Fibroblast of lung (primary cell): ENCODE measurements at places on chromosomes 16 and 17.

DNA sequence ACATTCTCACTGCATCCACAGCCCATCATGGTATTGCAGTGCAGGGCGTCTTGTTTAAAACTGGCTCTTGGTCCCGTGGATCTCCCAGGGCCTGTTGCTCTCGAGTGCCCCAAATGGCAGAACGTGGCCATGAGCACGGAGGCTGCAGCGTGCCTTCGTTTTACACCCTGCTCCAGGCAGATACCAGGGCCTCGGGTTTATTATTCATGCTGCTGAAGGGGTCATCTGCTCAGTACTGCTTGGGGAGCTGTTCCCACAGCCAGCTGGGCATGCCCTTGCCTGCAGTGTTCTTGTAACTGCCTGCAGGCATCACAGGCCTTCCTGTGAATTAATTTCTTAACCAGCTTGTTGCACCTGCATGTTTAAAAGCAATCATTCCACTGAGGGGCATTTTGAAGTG, 129.7 kb upstream of the CHMP6 start:
- peak; percentile 36 for DNase-seq

DNA sequence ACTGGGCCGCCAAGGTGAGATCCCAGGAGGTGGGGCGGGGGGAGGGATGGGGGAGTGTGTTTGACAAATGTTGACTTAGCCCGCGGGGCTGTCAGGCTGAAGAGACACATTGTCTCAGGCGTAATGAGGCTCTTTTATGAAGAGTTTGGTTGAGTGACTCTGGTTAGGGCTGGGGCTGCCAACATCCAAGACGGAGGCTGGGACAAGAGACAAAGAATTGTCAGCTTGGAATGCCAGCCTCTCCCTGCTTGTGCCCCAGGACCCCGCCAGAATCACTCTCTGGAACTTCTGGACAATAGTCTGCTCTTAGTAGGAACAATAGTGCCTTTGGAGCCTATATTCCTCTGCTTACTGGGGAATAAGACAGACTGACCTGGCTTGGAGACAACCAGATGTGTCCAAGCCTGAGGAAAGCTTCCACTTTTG, 24.0 kb downstream of the PCTP start:
- no peak for DNase-seq

- DNase-seq, result peak; percentile 65
These were observed 124.1 kb upstream of the TNRC6C start for GRCh38 chr17:77834170-77835115.

- DNase-seq, result peak; percentile 100
These were observed 55.3 kb downstream of the TUBD1 start for GRCh38 chr17:59837308-59838051.

DNA sequence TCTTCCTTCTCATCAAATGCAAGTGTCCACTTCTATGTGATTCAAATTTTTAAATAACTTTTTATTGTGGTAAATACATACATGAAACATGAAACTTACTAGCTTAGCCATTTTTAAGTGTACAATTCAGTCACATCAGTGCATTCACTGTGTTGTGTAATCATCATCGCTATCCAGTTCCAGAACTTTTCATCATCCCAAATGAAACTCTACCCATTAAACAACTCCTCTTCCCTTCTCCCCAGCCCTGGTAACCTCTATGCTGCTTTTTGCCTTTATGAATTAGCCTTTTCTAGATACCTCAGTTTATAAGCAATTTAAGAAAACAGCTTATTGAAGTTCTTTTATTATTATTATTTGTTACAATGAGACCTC, 41.1 kb upstream of the IL34 start:
- DNase-seq, result no peak

DNA sequence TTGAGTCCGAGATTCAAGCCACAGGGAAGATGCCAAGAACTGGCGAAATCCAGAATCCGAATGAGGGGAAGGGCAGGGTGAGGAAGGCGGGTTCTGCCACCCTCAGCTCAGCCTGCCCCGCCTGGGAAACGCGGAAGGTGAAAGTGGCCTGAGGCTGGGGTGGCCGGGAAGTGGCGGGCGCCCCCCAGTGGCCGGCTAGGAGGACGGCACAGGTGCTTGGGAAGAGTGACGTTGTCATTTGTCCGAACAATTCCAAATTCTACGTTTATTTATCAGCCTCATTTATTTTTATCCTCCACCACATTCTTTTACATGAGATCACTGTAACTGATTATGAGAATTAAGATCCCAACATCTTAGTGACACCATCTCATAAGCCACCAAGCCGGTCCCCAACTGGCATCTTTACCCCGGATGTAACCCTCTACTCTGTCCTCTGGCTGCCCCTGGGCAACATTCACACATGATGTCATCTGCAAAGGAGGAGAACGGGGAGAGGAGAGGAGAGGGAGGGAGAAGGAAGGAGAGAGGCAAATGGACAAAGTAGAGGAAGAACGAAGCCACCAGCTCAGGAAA, 21.3 kb downstream of the SRCIN1 start:
- peak; percentile 48 for DNase-seq
